ENCODE measurements at places on chromosomes 11 and 22.

- peak; percentile 63 for DNase-seq
Measured at GRCh38 chr22:37314315-37315074, 32.2 kb downstream of the CYTH4 start.

DNA sequence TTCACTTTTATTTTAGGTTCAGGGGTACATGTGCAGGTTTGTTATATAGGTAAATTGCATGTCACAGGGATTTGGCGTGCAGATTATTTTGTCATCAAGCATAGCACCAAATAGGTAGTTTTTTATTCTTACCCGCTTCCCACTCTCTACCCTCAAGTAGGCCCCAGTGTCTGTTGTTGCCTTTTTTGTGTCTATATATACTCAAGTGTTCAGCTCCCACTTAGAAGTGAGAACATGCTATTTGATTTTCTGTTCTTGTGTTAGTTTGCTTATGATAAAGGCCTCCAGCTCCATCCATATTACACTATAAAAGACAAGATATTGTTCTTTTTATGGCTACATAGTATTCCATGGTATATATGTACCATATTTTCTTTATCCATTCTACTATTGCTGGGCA, 28.5 kb upstream of the LIN7C start:
- DNase-seq = no peak

DNA sequence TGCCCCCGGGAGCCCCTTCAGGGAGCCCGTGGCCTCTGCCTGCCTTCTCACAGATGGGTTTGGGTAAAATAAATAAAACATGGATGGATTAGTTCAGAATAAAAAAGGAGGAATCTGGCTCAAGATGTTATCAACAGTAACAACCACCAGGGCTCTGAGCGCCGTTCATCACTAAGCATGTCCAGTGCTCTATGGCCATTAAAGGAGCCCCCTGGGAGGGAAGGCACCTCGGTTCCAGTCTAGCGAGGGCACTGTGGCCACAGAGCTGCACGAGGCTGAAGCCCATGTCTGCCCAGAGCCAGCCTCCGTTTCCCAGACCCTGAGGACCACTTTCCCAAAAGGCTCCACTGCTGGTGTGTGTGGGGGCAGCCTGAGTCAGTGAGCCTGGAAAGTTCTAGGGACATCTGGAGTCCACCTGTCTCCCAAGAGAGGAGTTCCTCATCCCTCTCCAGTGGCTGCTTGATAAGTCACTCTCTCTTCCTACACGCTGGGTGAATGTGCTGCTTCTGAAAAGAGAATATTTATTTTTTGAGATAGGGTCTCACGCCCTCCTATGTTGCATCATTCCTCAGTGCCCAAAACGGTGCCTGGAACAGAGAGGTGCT, 614.6 kb downstream of the TBC1D22A start:
- no peak for DNase-seq

DNA sequence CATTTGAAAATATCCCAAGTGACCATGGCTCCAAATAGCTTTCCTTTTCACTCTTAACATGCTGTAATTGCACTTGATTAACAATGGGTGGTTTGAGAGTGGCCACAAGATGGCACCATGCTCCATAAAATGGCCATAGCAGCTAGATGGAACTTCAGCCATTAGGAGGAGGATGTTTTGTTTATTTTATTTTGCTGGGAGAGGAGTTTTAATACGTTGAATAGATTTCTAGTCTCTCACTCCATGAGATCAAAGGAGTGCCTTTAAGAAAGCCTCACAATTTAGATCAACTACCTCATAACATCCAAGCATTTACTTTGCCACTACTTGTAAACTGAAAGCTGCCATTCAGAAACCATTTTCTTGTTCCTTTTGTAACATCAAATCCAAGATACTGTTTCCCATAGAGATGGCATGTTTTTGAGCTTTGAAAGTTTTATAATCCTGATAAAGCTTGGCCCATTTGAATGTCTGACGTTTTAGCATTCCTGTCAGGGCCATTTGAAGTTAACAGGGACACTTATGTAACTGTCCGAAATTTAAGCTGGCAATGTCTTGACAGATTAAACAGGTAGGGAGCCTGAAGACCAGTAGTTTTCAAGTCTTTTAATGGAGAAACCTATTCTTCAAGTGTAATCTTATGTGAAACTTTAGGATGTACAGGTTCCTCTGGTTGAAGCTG, 4.7 kb downstream of the FEN1 start:
- peak; percentile 83 for DNase-seq

DNA sequence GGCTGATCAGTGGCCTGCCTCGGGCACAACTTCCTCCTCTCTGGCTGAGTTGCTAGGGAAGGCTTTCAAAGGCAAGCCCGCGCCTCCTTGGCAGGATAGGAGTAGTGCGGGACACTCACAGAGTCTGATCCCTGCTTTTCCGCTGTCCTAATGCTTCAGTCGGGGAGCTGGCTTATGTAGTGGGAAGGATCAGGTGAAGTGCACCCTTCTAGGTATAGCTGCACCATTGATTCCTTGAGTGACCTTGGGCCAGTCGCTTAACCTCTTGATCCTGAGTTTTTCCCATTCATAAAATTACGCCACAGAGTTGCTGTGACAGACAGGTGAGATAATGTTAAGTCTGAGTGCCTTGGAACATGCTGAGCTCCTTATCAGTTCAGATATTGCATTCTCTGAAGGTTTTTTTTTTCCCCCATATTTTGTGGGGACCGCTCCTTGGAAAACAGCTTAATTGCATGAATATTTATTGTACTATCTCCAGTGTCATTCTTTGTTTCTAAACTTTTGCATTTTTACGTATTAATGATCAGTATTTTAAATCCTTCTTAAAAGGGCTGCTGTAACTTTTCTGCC, 961 bp downstream of the IPO7 start:
- DNase-seq = no peak

GRCh38 chr11:36469881-36470802, 39.9 kb downstream of the TRAF6 start:
- DNase-seq = no peak

GRCh38 chr11:132804258-132804657, 728.0 kb downstream of the OPCML start:
- no peak for DNase-seq

DNA sequence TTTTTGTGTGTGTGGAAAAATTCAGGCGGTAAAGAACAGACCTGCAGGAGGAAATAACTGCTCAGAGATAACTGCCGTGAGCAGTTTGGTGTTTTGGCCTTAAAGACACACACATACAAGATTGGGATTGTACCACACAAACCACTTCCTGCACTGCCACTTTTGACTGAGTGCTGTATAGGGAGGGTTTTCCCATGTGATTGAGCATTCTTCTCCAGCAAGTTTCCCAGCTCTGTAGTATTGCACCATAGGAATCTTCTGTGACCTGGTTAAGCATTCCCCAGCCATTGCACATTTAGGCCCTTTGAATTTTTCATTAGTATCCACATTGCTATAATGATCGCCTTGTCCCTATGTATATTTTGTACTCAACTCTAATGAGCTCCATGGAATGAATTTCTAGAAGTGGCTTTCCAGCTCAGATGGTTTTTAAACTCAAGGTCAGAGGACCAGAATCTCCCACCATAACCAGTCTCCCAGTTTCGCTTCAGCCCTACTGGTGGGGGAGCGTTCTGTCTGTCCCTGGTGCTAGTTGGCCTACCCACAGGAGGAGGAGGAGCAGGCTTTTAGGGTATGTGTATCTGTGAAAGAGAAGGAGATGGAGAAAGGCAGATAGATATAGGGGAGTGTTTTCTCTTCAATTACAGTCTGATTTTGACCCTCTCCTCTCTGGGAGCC, 9.3 kb downstream of the CD82 start:
- DNase-seq = peak; percentile 56

GRCh38 chr11:61743486-61744095, 8.8 kb upstream of the MYRF start:
- DNase-seq = no peak

GRCh38 chr11:2315395-2316168, 13.8 kb downstream of the TSPAN32 start:
- DNase-seq = no peak

GRCh38 chr11:34624069-34624468, 3.2 kb downstream of the EHF start:
- peak; percentile 42 for DNase-seq

DNA sequence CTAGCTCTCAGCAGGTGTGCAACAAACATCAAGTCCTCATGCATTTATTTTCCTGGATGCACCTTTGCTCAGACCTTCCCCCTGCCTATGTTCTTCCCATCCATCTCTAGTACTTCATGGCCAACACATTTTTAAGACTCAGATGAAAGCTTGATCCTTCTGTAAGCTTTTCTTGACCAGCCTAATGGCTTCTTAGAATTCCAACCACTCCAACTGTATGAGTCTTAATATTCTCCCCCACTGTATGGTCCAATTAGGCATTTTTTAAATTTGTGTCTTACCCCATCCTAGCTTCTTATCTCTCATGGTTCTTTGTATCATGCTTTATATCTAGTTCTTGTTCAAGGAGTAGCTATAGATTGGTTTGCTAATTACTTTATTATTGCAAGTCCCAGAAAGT, 44.8 kb downstream of the TENM4 start:
- no peak for DNase-seq

DNA sequence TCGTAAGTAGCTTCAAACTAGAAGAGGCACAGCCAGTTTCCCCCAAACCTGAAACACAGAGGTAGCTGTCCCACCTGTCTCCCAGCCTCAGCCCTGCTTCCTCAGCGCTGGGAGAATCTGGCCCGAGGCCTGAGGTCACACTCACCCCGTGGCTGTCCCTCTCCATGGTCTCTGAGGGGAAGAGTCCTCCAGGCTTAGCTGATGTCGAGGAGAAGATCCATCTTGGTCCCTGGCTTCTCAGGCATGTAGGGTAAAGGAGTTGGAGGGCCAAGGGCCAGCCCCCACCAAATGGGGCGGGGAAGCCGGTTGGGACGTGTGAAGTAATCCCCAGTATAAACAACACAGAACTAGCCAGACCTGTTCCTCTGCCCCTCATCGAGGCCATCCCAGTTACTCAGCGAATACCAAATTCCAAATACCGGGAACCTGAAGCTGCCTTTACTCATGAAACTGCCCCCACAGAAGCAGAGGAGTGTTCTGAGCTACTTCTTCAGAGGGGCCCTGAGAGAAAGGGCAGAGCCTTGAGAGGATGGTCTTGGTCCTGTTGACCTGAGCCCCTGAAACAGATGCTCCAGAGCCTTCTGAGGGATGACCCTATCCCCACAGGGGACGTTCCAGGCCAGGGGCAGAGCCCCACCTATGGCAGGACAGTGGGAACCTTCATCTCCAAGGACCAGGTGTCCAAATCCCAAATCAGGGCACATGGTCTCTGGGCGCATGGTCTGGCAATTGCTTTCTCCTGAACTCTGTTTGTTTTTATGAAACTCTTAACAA, at the start of gene TMPRSS13:
Gene TMPRSS13 (minus strand): TSS at position 261 of the 774 bp plus-strand sequence. CDS start 95 bp downstream, at position 166.
- DNase-seq = no peak

DNA sequence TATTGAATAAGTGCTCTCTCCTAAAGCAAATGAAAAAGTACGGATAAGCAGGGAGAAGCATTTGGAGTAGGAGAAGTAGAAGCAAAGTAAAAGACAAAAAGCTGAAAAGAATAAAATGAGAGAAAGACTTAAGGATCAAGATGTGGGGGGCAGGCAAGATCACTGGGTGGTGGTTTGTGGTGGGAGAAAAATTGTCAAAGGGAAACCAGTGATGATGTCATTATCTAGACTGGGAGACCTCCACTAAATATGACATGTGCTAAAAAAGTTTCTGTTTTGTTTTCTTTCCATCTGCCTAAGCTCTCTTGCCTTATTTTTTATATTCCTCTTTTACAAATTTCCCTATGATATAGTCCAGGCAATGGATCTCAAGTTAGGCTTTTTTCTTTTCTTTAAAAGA, 14.8 kb upstream of the MAML2 start:
- no peak for DNase-seq

DNA sequence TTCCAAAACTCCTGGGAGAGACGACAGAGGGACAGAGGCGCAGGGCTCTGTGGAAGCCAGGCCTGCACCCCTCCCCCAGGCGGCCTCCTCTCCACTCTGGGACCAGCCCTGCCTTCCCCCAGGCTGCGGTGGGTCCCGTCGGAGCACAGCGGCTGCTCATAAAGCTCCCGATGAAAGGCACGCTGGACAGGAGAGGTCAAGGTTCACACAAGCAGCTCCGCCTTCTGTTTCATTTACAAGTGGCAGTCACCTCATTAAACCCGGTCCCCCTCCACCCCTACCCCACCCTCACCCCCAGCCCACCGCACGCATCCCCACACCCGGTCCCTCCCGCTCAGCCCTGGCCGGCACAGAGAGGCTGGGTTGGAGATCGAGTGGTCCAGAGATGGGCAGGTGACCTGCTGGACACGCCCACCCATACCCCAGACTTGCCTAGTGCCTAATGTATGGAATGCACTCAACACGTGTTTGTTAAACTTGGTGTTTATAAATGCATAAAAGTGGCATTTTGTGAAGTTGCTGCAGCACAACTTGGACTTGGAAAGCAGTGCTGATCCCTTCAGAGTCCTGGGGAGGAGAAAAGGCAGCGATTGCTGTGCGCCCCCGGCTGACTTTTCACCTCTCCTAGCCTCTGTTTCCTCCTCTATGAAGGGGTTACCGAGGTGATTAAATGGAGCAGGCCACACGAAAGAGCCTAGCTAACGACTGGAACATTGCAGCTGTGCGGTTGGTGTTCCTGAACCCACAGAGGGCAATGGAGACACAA, 26.0 kb downstream of the RPUSD4 start:
- no peak for DNase-seq

DNA sequence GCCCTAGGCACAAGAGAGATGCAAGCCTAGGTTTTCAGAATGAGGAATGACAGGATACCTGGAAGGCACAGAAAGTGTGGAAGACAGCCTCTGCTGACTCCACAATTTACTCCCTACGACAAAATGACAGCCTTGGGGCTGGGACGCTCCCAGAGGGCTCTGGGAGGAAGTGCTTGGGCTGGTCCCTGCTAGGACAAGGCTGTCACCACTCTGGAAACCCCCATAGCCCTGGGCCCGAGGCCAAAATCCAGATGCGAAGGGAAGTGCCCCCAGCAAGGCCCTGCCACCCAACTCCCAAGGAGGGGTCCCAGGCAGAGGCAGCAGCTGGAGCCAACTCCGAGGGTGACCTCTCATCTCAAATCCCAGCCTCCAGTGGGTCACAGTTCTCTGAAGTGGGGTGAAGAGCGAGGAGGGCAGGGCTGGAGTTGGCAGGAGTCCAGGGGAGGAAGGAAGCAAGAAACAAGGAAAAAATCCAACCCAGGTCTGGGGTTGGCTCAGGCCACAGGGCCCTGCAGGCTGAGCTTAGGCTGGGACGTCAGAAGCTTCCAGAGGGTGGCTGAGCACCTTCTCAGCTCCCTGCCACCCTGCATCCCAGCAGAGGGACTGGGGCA, 6.3 kb upstream of the CDC42EP2 start:
- no peak for DNase-seq

- no peak for DNase-seq
Measured at GRCh38 chr11:65266210-65266609, 4.4 kb downstream of the POLA2 start.

DNA sequence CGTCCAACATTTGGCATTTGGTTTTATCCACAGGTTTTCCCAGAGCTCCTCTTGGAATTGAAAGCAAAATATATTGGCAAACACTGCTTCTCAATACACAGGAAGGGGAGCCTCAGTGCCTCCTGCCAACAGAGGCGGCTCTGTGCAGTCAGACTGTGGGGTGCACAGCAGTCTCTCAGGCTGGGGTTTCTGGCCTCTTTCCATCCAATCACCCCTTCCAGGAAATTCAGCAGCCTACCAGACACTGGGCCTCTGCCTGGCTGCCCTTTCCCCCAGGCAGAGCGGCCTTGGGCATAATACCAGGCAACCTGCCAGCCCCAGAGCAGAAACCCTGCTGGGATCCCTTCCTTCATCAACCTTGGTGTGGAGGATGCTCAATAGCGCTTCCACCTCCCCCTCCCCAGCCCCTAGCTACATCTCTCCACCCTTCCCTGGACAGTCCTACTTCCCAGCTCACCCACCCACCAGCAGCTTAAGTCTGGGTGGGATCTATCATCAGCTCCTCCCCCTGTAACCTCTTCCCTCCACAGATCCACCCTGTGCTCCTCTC, 17.8 kb upstream of the RAPSN start:
- DNase-seq = no peak

Measured in CD4-positive, alpha-beta T cell treated with Interferon alpha-2 for 1 hour (primary cell).